ENCODE measurements at places on chromosomes 6 and 20. TPM values are rescaled to one million over a fixed set of nuclear protein-coding genes. Genes with fewer than 3 reads are reported as not detected.
A peak's percentile ranks its signal among the peaks of the same experiment; 100 is the strongest.

- no peak for DNase-seq
- H3K27ac ChIP-seq: no peak overlapping the region
- H3K36me3 ChIP-seq: peaks cover 6% of the 10 kb centered on the region
- no peaks in the 10 kb centered on the region for H3K27me3 ChIP-seq
Observed at GRCh38 chr6:137777687-137778075, 89.4 kb upstream of the TNFAIP3 start.

DNA sequence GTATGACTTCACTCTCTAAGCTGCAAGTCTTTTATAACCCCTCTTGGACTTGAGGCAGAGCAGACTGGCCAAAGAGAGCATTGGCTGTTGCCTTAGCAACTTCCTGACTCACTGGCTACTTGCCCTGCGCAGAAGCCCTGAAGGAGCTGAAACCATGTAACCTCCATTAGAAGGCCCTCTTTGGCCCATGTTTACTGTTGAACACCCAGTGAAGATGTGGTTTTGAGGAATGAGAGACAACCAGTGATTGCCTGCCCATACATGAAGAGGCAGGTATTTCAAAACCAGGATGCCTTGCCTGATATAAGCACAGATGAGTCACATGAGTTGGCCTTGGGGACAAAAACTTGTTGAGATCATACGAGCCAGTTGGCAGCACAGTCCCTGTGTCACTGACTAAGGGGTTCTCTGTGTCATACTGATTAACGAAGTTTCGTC lies 182.5 kb downstream of the EDN1 start:
- H3K27ac ChIP-seq: no peak overlapping the region
- H3K4me3 ChIP-seq: no peak overlapping the region
- H3K27me3 ChIP-seq: no peaks in the 10 kb centered on the region
- H3K4me1 ChIP-seq: no peaks in the 10 kb centered on the region

GRCh38 chr6:30465595-30466306 lies 23.6 kb upstream of the HLA-E start:
- DNase-seq: no peak
- H3K27ac ChIP-seq: no peak overlapping the region
- peaks cover 86% of the 10 kb centered on the region for H3K27me3 ChIP-seq

- no peaks in the 10 kb centered on the region for H3K27me3 ChIP-seq
- H3K4me1 ChIP-seq: no peaks in the 10 kb centered on the region
- H3K36me3 ChIP-seq: no peaks in the 10 kb centered on the region
- DNase-seq: no peak
- H3K27ac ChIP-seq: no peak overlapping the region
- H3K4me3 ChIP-seq: no peak overlapping the region
Observed at GRCh38 chr6:85252085-85252484, 197.8 kb upstream of the NT5E start.

DNA sequence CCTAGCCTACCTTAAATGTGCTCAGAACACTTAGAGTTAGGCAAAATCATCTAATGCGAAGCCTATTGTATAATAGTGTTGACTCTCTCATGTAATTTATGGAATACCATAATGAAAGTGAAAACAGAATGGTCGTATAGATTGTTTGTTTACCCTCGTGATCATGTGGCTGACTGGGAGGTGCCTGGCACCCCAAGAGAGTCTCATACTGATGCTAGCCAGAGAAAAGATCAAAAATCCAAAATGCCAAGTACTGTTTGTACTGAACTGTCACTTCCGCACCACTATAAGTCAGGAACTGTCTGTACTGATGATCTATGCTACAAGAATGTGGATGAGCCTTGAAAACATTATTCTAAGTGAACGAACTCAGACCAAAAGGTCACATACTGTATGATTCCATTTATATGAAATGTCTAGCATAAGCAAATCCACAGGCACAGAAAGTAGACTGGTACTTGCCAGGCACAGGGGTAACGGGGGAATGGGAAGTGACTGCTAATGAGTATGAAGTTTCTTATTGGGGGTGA lies 22.4 kb downstream of the ZMYND8 start:
- peak overlapping the region; percentile 1 for H3K4me3 ChIP-seq
- no peak for DNase-seq
- no peaks in the 10 kb centered on the region for H3K27me3 ChIP-seq

- H3K27me3 ChIP-seq: no peaks in the 10 kb centered on the region
- H3K36me3 ChIP-seq: peaks cover 13% of the 10 kb centered on the region
- H3K4me1 ChIP-seq: peaks cover 29% of the 10 kb centered on the region
Observed at GRCh38 chr20:45890077-45890984, 677 bp downstream of the NEURL2 start.

GRCh38 chr6:139738801-139739455 lies 364.5 kb upstream of the CITED2 start:
- no peak for DNase-seq
- H3K27ac ChIP-seq: no peak overlapping the region
- no peaks in the 10 kb centered on the region for H3K4me1 ChIP-seq
- peaks cover 5% of the 10 kb centered on the region for H3K27me3 ChIP-seq
- no peak overlapping the region for H3K4me3 ChIP-seq
- no peaks in the 10 kb centered on the region for H3K36me3 ChIP-seq

DNA sequence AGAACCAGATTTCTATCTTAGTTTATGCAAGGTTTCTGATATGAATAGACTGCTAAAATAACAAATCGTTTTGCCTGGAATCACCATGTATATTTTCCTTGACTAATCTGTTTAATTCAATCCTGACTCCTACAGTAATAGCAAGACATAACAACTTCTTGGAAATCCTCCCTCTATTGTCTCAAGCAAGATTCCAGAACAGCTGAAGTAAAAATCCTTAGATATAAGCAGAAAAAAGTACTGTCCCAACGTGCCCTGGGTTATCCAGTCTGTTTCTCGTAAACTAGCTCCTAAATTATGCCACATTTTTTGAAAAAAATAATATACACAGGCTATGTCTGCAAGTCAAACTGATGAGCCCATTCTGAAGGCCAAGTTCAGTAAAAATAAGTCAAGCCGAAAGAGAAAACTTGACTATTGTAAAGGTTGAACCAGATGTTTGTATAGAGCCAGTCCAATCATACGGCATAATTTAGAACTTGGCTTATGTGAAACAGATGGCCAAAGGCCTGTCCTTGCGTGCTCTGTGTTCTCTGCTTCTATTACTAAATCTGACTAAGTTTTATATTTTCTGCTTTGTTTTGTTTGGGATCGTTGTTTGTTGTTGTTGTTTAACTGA lies 341.6 kb upstream of the NRSN1 start:
- no peaks in the 10 kb centered on the region for H3K27me3 ChIP-seq
- no peak for DNase-seq
- no peak overlapping the region for H3K27ac ChIP-seq
- no peaks in the 10 kb centered on the region for H3K36me3 ChIP-seq

GRCh38 chr20:9576695-9577094 lies 62.3 kb downstream of the LAMP5 start:
- no peak overlapping the region for H3K27ac ChIP-seq
- H3K4me3 ChIP-seq: no peak overlapping the region
- H3K36me3 ChIP-seq: no peaks in the 10 kb centered on the region
- H3K27me3 ChIP-seq: no peaks in the 10 kb centered on the region

Gene CHMP4B
- total RNA-seq: 113 TPM

Gene RFX6
- total RNA-seq: not detected

Gene SLC22A7
- total RNA-seq: not detected

Gene HLA-G
- total RNA-seq: 1.1 TPM

Gene MRPS26
- total RNA-seq: 143 TPM

Gene CLVS2
- not detected for total RNA-seq

Gene POPDC3
- not detected for total RNA-seq
